ENCODE measurements at places on chromosomes 4 and X.

DNA sequence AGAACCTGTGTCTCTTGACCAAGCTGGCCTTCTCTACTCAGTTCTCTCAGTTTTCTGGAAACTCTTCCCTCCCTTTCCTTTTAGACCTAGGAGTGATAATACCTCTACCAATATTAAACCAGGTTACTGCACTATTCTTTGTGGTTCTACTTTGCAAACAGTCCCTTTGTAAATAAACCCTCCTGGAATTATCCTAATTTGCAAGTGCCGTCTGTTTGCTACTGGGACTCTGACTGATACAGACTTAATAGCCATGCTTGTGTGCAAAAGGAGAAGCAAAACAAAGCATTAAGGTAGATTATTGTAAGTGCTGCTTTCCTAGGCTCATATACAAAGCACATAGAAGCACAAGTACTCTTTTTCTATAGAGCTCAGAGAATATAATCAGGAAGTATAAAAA lies 507.0 kb downstream of the INPP4B start:
- DNase-seq, result no peak

GRCh38 chrX:51641421-51642021 lies 22.8 kb upstream of the CENPVL3 start:
- DNase-seq, result no peak

- DNase-seq, result no peak
Observed at GRCh38 chr4:8071766-8072165, 86.8 kb downstream of the ABLIM2 start.

DNA sequence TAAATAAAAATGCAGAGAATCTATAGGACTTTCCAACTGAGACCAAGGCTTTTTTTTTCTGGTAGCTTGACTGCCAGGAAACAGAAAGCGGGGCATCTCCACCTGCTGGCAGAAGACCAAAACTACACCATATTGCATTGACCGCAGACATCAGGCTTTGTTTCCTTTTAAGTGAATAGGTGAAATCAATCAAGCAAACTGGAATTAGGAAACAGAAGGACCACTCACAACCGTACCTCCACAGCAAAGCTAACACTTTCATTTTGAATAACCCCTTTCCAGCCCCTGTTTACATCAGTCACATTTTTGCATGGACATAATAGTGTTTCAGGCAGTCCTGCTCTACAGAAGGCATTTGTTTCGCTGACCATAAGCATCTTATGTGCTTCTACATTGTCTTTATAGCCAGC lies 218.2 kb downstream of the IDS start:
- no peak for DNase-seq

GRCh38 chr4:3321295-3321889 lies 28.6 kb downstream of the RGS12 start:
- DNase-seq, result peak; percentile 59

DNA sequence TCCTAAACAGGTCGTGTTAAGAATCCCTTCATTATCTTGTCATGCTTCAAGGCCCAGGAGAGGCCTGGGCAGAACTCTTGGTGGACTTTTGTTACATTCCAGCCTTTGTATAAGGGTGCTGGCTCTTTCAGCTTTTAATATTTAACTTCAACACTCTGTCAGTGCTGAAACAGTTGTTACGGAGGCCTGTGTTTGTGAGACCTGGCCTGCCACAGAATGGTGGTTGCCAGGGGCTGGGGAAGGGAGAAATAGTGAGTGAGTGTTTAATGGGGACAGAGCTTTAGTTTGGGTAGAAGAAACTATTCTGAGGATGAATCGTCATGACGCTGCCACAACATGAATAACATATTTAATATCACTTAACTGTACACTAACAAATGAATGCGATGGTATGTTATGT lies 1027.6 kb upstream of the PRKX start:
- DNase-seq, result no peak

GRCh38 chrX:49172280-49172780 lies 632 bp downstream of the PLP2 start:
- peak; percentile 77 for DNase-seq

DNA sequence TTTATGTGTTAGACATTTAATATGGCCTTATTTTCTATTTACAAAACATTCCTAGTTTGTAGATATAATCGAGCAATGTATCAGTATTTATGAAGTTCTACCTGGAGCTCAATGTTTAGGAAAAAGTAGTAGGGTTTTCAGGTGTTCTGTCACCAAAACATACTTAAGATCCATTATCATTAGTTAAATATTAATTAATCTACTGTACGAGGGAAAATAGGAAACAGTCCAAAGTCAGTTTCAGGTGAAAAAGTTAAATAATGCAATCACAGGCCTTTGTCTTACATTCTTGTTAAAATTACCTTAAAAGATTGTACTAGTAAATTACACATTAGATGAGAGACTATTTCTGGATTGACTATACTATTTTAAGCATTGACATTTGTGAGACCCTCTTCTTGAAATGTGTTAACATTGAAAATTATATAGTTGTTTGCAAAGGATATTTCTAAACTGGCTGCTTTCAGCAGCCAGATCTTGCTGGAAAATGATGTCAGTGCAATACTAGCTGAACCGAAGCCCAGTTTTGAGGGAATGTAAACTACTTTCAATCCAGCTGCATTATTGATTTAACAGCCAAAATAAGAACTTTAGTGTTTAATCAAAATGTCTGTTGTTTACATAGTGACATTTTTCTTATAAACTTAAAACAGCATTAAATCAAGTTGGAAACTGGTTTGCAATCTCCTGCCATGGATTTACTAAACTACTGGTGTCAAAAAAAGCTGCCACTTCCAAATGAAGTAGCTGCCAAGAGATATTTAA lies 19.3 kb downstream of the GUCY1B1 start:
- no peak for DNase-seq

DNA sequence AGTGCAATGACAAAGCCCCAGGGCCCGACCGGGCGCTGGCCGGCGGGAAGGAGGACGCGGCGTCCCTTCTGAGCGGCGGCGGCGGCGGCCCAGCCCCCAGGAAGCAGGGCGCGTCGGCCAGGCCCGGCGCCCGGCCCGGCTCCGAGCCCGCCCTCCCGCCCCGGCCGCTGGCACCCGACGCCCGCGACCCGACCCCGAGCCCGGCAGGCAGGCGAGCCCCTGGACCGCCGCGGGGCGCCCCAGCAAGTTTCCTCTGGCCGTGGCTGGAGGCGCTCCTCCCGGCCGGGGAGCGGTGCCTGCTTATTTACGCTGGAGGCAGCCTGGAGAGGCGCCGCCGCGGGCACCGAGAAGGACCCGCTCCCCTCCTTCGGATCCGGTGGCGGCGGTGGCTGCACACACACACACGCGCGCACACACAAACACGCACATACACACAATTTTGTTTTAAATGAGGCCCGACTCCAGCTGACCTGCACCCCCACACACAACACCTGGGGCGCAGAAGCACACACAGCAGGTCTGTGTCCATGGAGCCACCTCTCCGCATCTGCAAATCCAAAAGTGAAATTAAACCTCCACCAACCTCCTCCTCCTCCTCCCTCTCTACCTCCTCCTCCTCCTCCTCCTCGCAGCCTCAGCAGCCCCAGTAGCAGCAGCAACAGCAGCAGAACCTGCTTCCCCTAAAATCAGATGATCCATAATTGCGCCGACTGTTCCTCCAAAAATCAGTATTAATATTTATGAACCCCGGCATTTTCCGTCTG lies 669 bp downstream of the IRF2 start:
- DNase-seq, result no peak

GRCh38 chr4:139581096-139581495 lies 25.1 kb upstream of the SETD7 start:
- DNase-seq, result no peak

DNA sequence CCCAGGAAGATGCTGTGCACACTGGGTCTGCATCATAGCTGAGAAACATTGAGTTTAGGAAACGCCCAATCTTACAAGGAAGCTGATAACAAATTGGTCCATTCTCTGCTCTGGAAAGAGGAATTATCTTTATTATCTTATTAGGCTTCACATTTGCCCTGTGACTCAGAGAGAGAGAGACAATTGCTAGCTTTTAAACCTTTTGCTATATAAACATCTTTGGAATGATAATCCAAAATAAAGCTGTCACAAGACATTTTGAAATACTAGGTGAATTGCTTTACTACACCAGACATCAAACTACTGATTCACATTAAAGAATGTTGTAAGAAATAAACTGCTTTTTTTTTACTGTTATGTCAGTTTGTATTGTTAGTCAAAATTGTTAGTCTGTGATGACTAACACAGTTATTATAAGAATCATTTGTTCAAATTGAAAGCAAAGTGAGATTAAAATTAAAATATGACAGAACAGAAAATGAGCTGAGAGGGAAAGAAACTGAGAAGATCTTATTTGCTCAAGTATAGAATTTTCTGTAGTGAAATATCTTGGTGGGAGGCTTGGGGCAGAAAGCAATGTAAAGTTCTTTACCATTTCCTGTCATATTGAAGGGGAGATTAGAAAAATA lies 765.4 kb upstream of the PCDH10 start:
- DNase-seq, result no peak

DNA sequence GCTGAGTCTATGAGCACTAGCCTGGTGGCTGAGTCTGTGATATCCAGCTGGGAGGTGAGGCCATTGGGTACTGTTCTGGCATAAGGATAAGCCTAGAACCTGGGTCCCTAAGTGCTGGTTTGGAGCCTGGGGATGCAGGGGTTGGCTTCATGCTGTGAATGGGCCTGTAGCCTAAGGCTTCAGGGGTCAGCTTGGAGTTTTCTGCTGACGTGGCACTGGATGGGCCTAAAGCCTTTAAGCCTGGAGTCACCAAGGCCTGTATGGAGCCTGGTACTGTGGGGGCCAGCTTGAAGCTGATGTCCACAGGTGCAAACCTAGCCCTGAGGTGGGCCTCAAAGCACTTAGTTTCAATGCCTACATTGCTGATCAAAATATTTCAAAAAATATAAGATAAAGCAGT lies 979.6 kb upstream of the POU3F4 start:
- no peak for DNase-seq
